ENCODE measurements at places on chromosomes 13 and 19. TPM values are rescaled to one million over a fixed set of nuclear protein-coding genes. Genes with fewer than 3 reads are reported as not detected.

The ZNF761 gene
- 5.3 TPM for total RNA-seq

The ZNF701 gene
- total RNA-seq: 9.5 TPM

The LRG1 gene
- total RNA-seq: 0.90 TPM

The MAMSTR gene
- total RNA-seq: under 0.01 TPM

The HTR2A gene
- not detected for total RNA-seq

The PGPEP1 gene
- 19.4 TPM for total RNA-seq

Measured in dermis microvascular lymphatic vessel endothelial cell (primary cell).